ENCODE measurements at places on chromosomes 4 and X. TPM values are rescaled to one million over a fixed set of nuclear protein-coding genes. Genes with fewer than 3 reads are reported as not detected.

TCEAL6 gene
- not detected for total RNA-seq

PDE5A gene
- total RNA-seq = 0.40 TPM

APLN gene
- 0.72 TPM for total RNA-seq

DUSP21 gene
- total RNA-seq = not detected

VCX3B gene
- not detected for total RNA-seq

PABPC4L gene
- 0.05 TPM for total RNA-seq

DMRTC1 gene
- total RNA-seq = not detected

GPC3 gene
- total RNA-seq = not detected

ARAP2 gene
- total RNA-seq = 0.38 TPM

SLC6A14 gene
- not detected for total RNA-seq

NFKB1 gene
- 18.9 TPM for total RNA-seq

NUP54 gene
- total RNA-seq = 28.6 TPM

FGFR3 gene
- total RNA-seq = 1.8 TPM

BTC gene
- total RNA-seq = 0.92 TPM

CFAP47 gene
- total RNA-seq = not detected

SPANXN3 gene
- not detected for total RNA-seq

CENPE gene
- 9.2 TPM for total RNA-seq

TASL gene
- total RNA-seq = not detected

CXorf49 gene
- total RNA-seq = not detected

FAM9C gene
- not detected for total RNA-seq

CXCL11 gene
- total RNA-seq = 0.31 TPM

ETDB gene
- total RNA-seq = not detected
